ENCODE measurements at places on chromosomes 13 and 19. TPM values are rescaled to one million over a fixed set of nuclear protein-coding genes. Genes with fewer than 3 reads are reported as not detected.
A peak's percentile ranks its signal among the peaks of the same experiment; 100 is the strongest.

Gene PSG3
- not detected for total RNA-seq

Gene ERICH6B
- total RNA-seq = not detected

Gene AMH
- total RNA-seq = 0.46 TPM

Gene DIRAS1
- total RNA-seq = 11.6 TPM

Gene TEX26
- total RNA-seq = 0.56 TPM

Gene OR10H1
- total RNA-seq = 0.09 TPM

Gene MYBPC2
- 0.05 TPM for total RNA-seq

Gene SMAD9
- total RNA-seq = 14.2 TPM

Gene ZNF568
- 11.5 TPM for total RNA-seq

Gene ZNF544
- total RNA-seq = 12.2 TPM

- no peak for DNase-seq
Measured at GRCh38 chr13:53474878-53475277, 446.3 kb downstream of the OLFM4 start.

GRCh38 chr13:34767778-34768177 lies 174.3 kb upstream of the NBEA start:
- DNase-seq = no peak

DNA sequence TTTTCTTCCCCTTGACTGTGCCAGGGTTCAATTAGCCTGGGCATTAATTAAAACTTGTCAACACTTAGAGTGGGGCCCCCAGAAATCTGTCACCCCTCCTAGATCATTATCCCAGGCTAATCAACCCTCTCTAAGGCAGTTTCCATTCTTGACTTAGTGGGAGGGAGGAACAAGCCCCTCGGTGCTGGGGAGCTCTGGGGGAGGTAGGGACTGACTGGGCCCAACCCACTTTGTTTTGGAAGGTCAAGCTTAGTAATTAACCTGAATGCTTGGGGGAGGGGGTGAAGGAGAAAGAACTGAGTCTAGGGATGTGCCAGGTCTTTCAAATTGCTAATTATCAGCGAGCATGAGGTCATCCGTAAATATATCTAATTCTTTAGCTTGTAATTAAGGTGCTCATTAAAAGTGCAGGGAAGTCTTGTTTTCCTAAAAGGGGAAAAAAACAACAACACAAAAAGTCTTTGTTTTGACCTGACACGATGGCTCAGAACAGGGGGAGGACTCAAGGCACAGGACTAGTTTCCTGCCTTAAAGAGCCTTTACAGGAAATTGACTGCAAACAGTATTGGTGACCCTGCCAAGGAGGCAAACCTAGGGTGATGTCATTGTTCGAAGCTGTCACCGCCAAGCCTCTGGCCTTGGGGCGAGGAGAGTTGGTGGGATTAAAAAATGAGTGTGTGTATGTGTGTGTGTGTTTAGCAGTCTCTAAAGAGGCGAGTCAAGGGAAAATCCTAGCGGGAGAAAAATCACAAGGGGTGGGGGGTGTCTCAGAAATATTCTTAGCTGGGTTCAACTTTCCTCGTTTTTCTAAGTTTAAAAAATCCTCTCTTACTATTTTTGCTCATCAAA lies 19.4 kb downstream of the ACTN4 start:
- DNase-seq = no peak

DNA sequence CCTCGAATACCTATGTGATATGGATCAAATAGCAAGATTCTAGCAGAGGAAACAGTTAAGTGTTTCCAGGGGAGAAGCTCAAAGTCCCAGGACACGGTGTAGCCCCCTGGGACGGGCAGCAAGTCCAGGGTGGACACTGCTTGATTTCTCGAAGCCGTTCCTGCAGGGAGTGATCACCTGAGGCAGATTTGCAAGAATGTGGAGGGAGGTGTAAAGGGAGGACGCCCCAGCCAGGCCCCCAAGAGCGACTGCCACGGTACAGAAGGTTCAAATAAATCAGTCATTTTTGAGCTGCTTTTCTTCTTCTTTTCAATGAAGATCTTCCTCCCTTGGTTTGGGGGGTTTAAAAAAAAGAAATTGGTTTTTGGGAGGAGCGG lies 41.4 kb downstream of the KLF2 start:
- DNase-seq = no peak

GRCh38 chr13:97108530-97108900 lies 113.6 kb upstream of the MBNL2 start:
- no peak for DNase-seq

- DNase-seq = no peak
Measured at GRCh38 chr19:11194656-11195558, 2.4 kb downstream of the KANK2 start.

GRCh38 chr13:95797016-95797415 lies 120.1 kb downstream of the DNAJC3 start:
- no peak for DNase-seq

DNA sequence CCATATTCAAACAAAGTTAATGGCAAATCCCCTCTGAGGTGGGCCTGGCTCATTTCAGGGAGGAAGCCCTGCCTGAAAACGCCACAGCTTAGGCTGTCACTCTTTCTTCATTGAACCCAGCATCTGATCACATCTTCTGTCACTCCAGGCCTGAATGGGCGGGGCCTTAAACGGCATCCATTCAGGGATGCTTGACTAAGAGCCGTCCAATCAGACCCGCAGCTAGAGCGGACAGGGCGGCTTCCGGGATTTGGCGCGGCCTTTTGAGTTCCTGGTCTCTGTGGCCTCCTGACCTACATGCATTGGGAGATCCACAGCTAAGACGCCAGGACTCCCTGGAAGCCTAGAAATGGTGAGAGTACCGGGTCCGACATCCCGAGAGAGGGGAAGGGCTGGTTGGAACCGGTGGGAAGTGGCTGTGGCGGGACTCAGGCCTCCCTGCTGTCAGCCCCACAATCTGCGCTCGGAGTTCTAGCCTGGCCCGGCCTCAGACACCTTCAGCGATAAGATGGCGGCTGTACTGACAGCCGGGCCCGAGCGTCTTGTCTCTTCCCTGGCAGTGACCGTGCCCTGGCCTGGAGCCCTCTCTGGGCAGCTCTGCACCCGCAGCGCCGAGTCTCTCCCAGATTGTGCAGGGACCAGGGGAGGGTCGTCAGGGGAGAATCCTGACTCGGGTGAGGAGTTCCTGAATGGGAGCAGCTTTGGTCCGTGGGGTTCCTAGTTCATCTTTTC lies at the start of gene ZNF723:
Gene ZNF723, plus strand, starts transcription at position 261 of the 732 bp plus-strand sequence. Its CDS starts 89 bp downstream, at position 350.
- DNase-seq = no peak

GRCh38 chr13:21901811-21902708 lies 231.2 kb downstream of the FGF9 start:
- no peak for DNase-seq

GRCh38 chr19:29917911-29918310 lies 24.1 kb upstream of the URI1 start:
- no peak for DNase-seq

DNA sequence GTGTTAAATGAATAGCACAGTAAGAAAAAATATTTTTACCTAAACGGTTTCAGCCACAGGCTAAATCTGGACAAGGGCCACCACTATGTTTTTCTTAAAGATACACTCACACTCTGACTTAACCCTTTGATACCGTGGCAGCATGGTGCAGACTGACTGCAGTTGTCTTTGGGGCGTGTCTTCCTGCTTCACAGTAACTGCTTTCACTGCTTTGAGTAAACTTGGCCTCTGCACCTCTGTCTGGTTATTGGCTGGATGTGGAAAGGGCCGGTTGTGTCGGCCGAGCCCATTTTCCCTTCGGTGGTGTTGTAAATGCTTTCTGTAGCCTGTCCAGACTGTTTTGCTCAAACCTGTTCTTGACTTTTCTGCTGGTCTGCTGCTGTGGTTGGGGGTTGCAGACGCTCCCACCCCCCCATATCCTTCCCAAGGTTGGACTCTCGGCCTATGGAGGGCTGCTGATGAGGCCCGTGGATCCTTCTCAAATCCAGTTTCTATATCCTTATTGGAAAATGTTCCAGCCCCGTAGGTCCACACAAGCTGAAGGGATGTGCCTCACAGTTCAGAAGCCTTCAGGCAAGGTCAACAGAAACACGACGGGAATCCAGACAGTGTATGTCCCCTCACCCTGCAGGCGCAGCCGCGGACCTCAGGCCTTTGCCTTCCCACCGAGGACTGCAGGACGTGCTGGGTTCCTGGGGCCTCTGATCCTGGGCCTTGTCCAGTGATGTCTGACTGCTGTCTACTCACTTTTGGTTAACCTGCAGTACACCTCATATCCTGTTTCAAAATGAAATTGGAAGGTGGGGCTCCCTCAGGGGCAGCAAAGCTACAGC lies 90.2 kb upstream of the RNF113B start:
- DNase-seq = no peak

DNA sequence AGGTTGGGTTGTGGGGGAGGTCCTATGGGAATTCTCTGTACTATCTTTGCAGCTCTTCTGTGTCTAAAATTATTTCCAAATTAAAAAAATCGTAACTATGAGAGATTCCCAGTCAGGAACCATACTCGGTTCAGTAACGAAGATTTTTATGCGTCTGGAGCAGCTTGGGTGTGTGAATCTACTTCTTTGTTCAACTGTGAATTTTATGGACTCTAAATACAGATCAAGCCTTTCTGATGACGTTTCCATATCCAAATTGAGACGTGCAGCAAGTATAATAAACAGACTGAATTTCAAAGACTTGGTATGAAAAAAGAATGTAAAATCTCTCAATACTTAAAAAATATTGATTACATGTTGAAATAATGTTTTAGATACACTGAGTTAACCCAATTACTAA lies 30.9 kb downstream of the MLLT1 start:
- no peak for DNase-seq

GRCh38 chr19:56141417-56141993 lies 418 bp downstream of the ZNF444 start:
- no peak for DNase-seq

DNA sequence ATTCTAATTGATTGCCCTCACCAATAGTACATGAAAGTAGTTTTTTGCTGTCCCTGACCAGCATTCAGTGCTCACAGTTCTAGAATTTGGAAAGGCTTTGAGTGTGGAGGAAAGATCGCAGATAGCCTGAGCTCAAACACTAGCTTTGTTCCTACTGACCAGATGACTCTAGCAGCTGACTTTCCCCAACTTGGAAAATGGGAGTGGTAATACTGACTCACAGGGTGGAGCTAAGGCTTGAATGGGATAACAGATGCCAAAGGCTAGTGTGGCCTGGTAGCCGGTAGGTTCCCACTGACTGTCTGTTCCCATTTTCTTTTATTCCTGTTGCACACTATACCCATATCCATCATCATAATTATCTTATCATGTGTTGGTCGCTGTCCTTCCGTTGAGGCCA lies 3.7 kb downstream of the ZSCAN22 start:
- DNase-seq = no peak

GRCh38 chr19:8391198-8392016 lies 1.2 kb downstream of the RAB11B start:
- DNase-seq = peak; percentile 77

DNA sequence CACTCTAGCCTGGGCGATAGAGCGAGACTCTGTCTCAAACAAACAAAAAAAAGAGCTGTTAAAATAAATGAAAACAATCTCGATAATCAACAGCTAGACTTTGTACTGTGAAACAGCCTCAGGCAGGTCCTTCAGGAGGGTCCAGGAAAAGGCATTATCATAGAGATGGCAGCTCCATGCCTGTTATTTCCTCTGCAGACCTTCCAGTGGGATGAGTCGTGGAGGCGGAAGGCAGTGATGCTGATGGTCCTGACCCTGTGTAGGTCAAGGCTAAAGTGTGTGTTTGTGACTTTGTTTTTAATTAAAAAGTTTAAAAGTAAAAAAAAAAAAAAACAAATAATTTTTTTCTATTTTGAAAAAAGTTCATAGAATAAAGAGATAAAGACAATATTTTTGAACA lies 117.4 kb downstream of the TNFRSF19 start:
- no peak for DNase-seq

GRCh38 chr13:51041126-51041525 lies 69.9 kb downstream of the C13orf42 start:
- no peak for DNase-seq

- no peak for DNase-seq
Measured at GRCh38 chr13:72097568-72097967, 230.6 kb upstream of the DACH1 start.

- DNase-seq = no peak
Measured at GRCh38 chr19:15812060-15812722, 3.3 kb downstream of the OR10H1 start.

GRCh38 chr19:1418496-1418775 lies 11.1 kb downstream of the DAZAP1 start:
- no peak for DNase-seq

DNA sequence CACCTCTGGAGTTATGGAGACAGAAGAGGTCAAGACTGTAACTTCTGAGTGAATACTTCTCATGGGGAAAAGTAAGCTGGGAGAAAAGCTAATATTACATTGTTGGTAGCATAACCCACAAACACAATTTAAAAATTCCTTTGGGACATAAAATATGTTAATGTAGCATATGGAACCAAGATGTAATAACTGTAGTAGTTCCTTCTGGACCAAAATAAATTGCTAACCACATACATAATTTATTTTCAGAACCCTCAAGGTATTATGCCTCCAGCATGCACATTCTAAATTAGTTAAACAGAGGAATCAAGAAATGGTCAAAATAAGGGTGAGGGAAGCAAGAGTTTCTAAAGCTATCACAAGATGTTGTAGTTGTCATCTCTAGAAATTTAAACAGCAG lies 4.8 kb upstream of the RNF17 start:
- no peak for DNase-seq

GRCh38 chr13:51957377-51958216 lies 53.7 kb downstream of the ATP7B start:
- DNase-seq = no peak

DNA sequence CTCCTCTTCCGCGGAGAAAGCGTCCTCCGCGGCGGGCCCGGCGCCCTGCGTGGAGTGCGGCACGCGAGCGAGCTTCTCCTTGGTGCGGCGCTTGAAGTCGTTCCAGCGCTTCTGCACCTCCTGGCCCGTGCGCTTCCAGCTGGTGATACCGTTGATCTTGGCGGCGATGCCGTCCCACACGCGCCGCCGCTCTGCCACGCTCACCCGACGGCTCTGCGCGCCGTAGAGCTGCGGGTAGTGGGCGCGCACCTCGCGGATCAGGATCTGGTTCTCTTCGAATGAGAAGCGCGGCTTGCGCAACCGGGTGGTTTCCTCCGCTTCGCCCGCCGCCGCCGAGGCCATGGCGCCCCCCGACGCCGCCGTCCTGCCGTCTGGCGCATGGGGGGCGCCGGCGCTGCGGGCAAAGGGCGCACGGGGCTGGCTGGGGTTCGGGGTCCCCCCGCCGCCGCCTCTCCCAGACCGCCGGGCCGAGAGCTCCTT lies 941 bp downstream of the MYPOP start:
- no peak for DNase-seq

GRCh38 chr13:31982540-31982939 lies 49.0 kb upstream of the FRY start:
- DNase-seq = peak; percentile 87

DNA sequence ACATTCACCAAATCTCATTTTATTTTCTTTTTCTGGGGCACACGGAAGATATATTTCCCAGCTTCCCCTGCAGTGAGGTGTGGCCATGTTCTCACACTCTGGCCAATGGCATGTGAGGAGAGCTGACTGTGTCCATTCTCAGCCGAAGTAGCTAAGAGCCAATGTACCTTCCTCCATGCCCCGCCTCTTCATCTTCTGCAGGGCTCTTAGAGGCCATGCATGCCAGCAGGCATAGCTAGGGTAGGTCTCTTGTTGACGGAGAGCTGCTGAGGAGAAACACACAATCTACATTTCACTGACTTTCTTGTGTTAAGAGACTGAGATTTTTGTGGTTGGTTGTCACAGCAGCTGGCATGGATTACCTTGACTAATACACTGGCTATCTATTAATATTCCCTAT lies 9.8 kb upstream of the MICU2 start:
- no peak for DNase-seq
